ENCODE measurements at places on chromosomes 2 and 18.

- no peak for DNase-seq
These were observed 9.1 kb upstream of the ITPRID2 start for GRCh38 chr2:181882246-181883020.

- DNase-seq, result no peak
These were observed 82.0 kb downstream of the APOB start for GRCh38 chr2:20961858-20962257.

DNA sequence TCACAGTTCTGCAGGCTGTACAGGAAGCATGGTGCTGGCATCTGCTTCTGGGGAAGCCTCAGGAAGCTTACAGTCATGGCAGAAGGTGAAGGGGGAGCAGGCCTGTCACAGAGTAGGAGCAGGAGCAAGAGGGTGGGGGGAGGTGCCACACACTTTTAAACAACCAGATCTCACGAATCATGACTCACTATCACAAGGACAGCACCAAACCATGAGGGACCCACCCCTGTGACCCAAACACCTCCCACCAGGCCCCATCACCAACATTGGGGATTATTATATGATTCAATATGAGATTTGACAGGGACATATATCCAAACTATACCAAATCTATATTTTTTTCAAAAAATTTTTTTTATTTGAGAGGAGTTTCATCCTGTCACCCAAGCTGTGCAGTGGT lies 51.0 kb upstream of the GLS start:
- DNase-seq, result no peak

DNA sequence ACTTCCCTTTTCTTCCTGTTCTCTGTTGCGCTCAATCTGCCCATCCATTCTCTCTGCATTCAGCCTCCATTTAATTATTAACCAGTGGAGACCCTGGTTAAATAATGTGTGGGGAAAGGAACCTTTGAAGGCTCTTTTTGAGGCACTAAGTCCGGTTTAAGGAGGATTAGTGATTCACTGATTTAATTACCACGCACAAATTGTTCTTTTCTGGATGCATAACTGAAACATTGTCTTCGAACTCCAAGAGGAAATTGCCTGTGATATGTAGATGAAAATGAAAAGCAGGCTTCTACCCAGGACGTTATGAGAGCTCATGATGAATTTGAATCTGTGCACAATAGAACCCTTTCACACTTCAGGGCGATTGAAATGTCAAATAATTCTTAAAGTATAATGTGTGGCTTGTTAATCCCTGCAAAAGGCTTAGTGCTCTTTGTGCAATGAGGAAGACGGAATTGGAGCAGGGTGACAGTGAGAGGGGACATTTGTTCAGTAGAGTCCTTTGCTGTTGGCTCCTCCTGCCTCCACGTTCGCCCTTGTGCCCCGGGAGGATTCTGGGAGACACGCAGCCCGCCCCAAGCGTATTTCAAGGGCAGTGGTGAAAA lies 51.1 kb upstream of the ZNF236 start:
- no peak for DNase-seq

DNA sequence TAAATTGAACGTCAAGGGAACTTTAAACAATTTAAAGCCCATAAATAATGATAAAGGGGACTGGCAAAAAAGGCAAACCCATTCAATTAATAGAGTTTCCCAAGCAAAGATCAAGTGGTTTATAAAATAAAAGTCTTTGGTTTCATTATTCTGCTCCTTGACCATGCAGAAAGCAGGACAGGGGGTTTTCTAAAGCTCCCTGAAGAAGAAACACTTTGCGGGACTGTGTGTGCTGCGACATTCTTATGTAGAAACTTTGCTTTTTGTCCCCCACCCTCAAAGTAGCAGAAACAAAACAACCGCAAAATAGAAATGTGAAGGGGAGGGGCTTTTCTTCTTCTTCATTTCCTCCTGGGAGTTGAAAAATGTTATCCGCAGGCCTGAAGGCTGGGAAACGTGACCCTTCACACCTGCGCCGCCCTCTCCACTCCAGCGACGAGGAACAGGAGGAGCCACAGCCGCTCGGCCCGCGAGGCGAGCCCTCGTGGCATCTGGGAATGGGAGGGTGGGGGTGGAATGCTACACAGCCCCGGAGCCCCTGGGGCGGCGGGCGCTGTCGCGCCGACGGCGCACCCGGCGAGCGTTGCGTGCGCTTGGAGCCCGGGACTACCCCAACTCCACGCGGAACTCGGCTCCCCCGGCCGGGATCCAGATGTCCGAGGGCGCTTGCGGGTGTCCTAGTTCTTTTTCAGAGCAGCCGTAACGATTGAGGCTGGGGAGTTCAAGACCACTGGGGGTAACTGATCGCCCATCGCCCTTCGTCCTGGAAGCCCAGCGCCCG lies 4.3 kb upstream of the GBX2 start:
- DNase-seq, result no peak

GRCh38 chr2:227360351-227360750 lies 18.8 kb downstream of the TM4SF20 start:
- no peak for DNase-seq

DNA sequence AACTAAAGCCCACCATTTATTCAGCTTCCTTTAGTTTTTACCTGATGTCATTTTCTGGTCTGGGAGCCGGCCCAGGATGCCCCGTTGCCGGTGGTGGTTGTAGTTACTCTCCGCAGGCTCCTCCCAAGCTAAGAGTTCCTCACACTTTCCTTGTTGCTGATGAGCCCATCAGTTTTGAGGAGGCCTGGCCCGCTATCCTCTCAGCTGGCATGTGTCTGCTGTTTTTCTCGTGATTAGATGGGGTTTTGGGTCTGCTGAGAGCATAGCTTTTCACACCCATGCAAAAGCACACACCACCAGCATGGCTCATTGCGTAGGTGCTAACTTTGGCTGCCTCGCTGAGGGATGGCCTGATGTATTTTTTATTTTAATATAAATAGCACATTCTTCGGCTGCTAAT lies 72.1 kb downstream of the PSMG2 start:
- DNase-seq, result no peak

DNA sequence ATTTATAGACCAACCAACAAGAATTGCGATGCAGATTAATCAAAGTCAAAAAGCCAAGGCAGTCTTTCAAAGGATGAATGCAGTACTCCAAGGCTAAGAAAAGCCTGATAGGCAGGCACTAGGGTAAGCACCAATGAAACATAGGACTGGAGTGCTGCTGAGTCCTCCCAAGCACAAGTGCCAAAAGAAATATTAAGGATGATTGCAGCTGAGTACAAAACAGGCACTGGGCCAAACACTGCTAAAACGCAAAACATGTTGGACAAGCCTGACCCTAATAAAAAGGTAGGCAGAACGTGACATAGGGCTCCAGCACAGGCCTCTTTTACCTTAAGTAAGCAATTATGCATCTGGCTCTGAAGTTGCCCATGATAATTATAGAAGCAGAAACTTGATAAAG lies 160.1 kb upstream of the LRP1B start:
- DNase-seq, result peak; percentile 54

DNA sequence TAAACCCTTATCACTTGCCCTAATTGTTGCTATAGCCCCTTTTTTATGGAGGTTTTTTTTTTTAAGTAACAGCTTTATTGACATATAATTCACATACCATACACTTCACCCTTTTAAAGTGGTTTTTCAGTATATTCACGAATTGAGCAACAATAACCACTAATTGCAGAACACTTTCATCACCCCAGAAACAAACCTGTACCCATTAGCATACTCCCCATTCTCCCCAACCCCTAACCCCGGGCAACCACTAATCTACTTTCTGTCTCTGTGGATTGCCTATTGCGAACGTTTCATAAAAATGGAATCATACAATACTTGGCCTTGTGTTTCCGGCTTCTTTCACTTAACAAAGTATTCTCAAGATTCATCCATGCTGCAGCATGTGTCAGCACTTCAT lies 213.6 kb downstream of the ATAD2B start:
- DNase-seq, result no peak

DNA sequence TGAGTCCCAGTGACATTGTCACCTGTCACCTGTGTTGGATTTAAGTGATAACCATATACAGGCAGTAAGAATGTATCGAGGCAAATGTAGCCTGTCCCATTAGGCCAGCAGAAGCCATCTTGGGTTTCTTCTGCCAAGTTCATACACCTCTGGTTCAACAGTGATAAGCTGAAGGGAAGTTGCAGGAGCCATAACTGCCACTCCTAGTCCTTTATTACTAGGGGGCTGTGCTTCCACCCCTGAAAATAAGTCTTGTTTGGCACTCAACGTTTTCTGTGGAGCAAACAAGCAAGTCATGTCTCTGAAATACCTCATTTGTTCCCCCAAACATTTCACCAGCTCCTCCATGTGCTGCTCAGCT lies 58.1 kb upstream of the ALPP start:
- DNase-seq, result no peak

GRCh38 chr18:2881088-2881839 lies 34.5 kb downstream of the EMILIN2 start:
- no peak for DNase-seq

GRCh38 chr2:196337208-196337953 lies 166.0 kb upstream of the STK17B start:
- no peak for DNase-seq

GRCh38 chr2:46888421-46888952 lies 27.1 kb downstream of the MCFD2 start:
- no peak for DNase-seq

DNA sequence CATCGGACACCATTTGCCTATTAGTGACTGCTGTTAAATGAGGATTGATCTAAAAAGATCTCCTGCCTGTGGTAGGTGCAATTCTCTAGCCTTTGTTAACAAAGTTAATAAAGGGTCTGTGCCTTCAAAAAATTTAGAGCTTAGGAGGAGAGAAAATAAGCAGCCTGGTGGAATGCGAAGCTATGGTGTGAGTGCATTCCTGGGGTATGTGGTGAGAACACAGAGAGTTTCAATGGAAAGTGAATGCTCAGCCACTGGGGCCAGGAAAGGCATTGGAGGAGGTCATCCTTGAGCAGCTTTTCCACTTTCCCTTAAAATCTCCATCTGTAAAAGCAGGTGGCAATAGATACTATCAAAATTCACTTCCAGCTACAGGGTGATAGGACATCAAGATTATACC lies 331.2 kb upstream of the LRATD1 start:
- no peak for DNase-seq

DNA sequence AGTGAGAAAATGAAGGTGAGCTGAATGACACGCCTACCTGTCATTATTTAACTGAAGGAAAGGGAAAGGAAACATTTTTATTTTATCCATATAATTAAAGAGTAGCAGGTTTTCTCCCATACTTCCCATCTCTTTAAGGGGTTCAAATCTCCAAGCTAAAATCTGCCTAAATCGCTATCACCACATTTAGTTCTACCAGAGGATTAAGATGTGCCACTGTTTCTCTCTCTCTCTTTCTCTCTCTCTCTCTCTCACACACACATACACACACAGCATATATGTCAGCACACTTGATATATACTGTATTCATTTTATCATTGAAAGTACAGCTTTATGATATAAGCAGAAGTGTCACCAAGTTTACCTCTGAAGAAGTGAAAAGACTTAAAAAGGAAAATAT lies 3.1 kb downstream of the WIPF1 start:
- no peak for DNase-seq

- DNase-seq, result no peak
These were observed 55.2 kb downstream of the DLGAP1 start for GRCh38 chr18:4399929-4400328.

- DNase-seq, result no peak
These were observed 53.8 kb upstream of the GATA6 start for GRCh38 chr18:22115573-22115972.

- DNase-seq, result no peak
These were observed 713 bp downstream of the WBP1 start for GRCh38 chr2:74458938-74459363.

GRCh38 chr2:190482451-190482850 lies 52.1 kb downstream of the NEMP2 start:
- DNase-seq, result no peak

- no peak for DNase-seq
These were observed 244.2 kb upstream of the BOD1L2 start for GRCh38 chr18:56902653-56903052.

GRCh38 chr18:48676756-48677368 lies 138.0 kb downstream of the CTIF start:
- no peak for DNase-seq

GRCh38 chr2:136235546-136235945 lies 117.6 kb upstream of the CXCR4 start:
- DNase-seq, result no peak

DNA sequence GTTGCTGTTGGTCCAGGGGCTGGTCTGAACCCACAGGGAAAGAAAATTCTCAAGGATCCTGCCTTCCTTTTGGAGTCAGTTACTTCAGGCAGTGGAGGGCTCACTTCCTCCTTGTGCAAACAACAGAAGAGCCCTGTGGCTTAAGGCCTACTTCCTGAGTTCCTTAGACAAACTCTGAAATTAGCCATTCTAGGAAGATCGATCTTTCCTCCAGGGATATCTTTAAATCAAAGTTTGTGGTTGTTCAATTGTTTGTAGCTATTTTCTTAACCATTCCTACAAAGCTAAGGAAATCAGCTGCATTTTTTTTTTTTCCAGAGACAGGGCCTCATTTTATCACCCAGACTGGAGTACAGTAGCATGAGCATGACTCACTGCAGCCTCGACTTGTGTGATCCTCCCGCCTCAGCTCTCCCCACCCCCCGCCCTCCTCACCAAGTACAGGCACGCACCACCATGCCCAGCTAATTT lies 156.0 kb downstream of the TANC1 start:
- no peak for DNase-seq

GRCh38 chr2:9549420-9549819 lies 6.2 kb downstream of the ADAM17 start:
- no peak for DNase-seq

- no peak for DNase-seq
These were observed 27.3 kb downstream of the LPIN2 start for GRCh38 chr18:2985628-2986027.

GRCh38 chr2:129760669-129761068 lies 218.8 kb upstream of the RAB6C start:
- no peak for DNase-seq

DNA sequence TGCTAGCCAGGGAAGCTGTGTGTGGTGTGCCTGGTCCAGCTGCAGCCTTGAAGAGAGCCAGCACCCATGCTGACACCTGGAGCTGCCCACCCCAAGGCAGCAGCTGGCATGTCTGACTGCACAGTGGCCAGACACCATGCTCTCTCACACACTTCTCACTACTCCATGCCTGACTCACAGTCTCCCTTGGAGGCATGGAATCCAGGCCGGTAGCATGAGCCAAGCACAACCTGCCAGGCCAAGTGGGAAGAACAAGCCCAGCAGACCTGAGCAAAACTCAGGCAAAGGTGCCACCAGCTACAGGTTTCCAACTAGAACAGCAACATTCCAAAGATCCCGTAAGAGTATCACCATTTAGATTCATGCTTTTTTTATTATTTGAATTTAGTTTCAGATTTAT lies 625.3 kb upstream of the LRRTM4 start:
- DNase-seq, result no peak

- DNase-seq, result no peak
These were observed 69.4 kb upstream of the SH3RF3 start for GRCh38 chr2:109059474-109060165.

GRCh38 chr2:10331702-10332401 lies 29.1 kb downstream of the HPCAL1 start:
- DNase-seq, result peak; percentile 70

GRCh38 chr2:164203131-164203530 lies 418.2 kb downstream of the GRB14 start:
- DNase-seq, result no peak

- no peak for DNase-seq
These were observed 59.1 kb downstream of the COL6A3 start for GRCh38 chr2:237354892-237355291.

Measured in DMS153 (cell line).